Right ventricle myocardium inferior (tissue), 1 donor: ENCODE measurements at places on chromosomes 13 and 19. TPM values are rescaled to one million over a fixed set of nuclear protein-coding genes. Genes with fewer than 3 reads are reported as not detected.

Gene SERTM1
- total RNA-seq = 2.0 TPM

GRCh38 chr13:70188567-70188966 is 80.3 kb upstream of the KLHL1 start:
- DNase-seq = no peak

- no peak for DNase-seq
These were observed 6.4 kb downstream of the TRMT1 start for GRCh38 chr19:13110099-13110610.

GRCh38 chr13:71797517-71797916 is 69.5 kb downstream of the DACH1 start:
- DNase-seq = no peak

DNA sequence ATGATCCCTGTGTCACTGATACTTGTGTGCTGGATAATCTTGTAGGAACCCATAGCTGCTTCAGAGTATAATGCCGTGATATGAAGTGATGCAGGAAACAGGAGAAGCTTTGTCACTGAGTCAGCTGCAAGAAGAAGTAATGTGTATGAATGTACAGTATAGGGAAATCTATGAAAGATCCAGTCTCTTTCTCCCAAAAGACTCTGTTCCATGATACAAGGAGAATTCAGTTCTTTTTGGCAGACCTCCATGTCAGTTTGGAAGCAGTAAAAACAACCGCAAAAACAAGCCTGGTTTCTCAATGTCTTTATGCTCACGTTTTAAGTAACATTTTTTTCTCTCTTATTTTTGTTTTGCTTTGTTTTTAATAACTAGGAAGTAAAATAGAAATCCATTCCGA is 33.9 kb downstream of the PCDH17 start:
- DNase-seq = no peak

DNA sequence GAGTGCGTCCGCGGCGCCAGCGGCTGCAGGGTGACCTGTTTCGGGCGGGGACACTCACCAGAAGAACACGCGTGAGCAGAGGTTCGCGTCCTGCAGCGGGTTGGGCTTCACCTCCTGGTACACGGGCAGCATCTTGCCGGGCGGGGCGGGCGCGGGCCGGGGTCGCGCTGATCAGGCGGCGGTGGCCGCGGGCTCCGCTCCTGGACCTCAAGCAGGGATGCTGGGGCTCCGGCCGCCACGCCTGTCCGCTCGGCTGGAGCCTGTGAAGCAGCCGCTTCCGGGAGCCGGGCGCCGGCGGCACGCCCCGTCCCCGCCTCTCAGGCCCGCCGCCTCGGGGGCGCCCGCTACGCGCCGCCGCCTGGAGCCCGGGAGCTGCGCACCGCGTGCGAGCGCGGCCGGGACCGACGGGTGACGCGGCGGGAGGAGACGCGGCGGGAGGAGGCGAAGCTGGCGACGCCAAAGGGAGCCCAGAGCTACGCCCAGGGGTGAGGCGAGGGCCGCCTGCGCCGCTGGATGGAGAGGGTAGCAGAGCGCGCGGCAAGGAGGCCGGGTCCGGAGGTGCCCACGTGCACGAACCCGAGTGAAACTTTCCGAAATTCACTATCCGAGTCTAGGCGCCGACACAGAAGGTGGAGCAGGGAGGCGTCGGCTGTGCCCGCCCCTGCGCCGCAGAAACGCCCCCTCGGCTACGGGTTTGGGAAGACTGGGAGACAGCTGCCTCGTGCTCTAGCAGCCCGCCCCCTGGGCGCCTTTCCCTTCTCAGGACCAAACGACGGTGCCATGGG is at the start of gene ABCC4:
Gene ABCC4 (minus strand): TSS at position 269 of the 785 bp plus-strand sequence. CDS start 137 bp downstream, at position 132.
- peak; percentile 83 for DNase-seq

DNA sequence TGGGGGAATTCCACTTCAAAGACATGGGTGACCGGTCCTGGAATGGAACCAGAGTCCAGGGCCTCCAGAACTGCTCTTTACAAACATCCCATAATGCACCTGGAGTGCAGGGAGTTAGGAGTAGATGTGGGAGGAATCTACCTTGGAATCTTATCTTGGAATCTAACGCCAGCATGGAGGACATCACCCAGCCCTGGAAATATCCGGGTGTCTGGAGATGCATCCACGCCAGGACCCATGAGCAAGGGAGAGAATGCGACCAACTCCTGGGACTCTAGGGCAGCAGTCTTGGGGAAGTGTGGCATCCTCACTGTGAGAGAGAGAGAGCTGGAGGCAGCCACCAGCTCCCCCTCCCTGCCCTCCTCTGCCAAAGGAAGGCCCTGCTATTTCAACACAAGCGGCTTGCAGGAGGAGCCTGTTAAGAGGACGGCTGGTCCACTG is 211.8 kb downstream of the UQCRFS1 start:
- DNase-seq = no peak

DNA sequence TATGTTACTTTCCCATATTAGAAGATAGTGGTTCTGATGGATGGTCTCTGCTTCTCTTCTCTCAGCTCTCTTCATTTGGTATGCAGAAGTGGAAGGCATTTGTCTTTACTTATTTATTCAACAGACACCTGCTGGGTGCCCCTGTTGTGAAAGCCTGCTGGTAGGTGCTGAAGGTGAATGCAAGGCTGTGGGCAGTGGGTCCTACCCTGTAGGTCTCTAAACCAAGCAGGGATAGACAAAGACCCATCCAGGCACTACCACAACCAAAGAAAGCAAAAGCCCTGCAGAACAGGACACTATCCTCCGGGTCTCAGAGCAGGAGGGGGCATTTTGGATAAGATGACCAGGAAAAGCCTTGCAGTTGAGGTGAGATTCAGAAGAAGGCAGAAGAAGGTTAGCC is 106.1 kb downstream of the STARD13 start:
- DNase-seq = no peak

Gene TSSK6
- 0.32 TPM for total RNA-seq

- DNase-seq = no peak
These were observed 49.8 kb downstream of the ELF1 start for GRCh38 chr13:40969169-40969901.

GRCh38 chr13:69660155-69660554 is 447.5 kb upstream of the ATXN8OS start:
- no peak for DNase-seq

GRCh38 chr13:40453351-40454021 is 213.0 kb downstream of the FOXO1 start:
- DNase-seq = no peak

Gene ZNF99
- total RNA-seq = 0.08 TPM

- DNase-seq = no peak
These were observed 10.7 kb downstream of the DPRX start for GRCh38 chr19:53642381-53643099.

Gene LILRB5
- total RNA-seq = 8.5 TPM

Gene TMEM150B
- total RNA-seq = 1.2 TPM

Gene ZNF564
- 10.3 TPM for total RNA-seq

GRCh38 chr19:28730791-28731512 is 482.0 kb downstream of the UQCRFS1 start:
- DNase-seq = no peak

DNA sequence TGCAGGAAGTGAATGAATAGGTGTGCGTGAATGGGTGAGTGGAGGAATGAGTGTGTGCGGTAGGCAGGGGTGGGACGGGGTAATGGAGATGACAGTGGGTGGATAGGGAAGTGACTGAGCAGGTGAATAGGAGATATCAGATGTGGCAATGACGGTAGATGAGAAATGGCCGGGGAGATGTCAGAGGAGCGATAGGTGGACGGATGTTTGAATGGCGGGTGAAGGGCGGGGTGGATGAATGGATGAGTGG is 1.5 kb downstream of the TTC9B start:
- no peak for DNase-seq

GRCh38 chr19:43778651-43779050 is 2.1 kb downstream of the KCNN4 start:
- DNase-seq = no peak

DNA sequence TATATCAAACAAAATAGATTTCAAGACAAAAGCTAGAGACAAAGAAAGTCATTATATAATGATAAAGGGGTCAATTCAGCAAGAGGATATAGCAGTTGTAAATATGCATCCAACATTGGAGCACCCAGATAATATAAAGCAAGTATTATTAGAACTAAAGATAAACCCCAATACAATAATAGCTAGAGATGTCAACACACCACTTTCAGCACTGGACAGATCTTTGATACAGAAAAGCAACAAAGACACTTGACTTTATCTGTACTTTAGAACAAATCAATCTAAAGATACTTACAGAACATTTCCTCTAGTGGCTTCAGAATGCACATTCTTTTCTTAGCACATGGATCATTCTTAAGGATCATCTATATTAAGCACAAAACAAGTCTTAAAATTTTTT is 59.1 kb upstream of the TEX29 start:
- no peak for DNase-seq

GRCh38 chr13:72379581-72379980 is 347.8 kb downstream of the MZT1 start:
- DNase-seq = no peak

Gene MADCAM1
- 0.19 TPM for total RNA-seq
